Gastroesophageal sphincter (tissue), 4 donors: ENCODE measurements at places on chromosomes 1 and 21.

DNA sequence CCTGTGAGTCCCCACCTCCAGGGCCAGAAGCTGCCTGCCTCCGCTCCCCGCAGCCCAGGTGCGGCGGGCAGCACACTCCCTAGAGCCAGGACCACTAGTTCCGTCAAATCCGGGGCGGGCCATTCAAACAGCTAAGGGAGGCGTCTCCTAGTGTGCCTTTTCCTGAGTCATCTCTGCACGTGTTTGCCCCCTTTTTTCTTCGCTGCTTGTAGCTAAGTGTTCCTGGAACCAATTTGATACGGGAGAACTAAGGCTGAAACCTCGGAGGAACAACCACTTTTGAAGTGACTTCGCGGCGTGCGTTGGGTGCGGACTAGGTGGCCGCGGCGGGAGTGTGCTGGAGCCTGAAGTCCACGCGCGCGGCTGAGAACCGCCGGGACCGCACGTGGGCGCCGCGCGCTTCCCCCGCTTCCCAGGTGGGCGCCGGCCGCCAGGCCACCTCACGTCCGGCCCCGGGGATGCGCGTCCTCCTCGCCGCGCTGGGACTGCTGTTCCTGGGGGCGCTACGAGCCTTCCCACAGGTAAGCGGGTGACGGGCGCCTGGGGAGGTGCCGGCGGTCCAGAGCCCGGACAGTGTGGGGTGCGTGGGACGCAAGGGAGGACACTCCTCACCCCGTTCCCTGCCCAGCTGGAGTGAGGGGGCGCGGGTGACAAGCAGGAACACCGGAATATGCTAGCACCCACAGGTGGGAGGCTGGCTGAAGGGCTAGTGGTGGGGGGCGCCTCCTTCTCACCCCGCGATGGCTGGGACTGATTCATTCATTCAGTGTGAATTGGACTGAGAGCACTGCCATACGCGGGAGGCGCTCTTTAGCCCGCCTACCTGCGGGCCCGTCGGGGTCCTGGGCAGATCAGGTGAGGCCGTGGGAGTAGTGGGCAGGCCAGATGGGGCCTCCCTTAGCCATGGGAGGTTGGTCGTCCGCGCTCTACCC lies at the start of gene TNFRSF8:
Gene TNFRSF8, plus strand, starts transcription at position 163 of the 932 bp plus-strand sequence. Its CDS starts 296 bp downstream, at position 459.
- no peak for ATAC-seq

- ATAC-seq = no peak
Observed at GRCh38 chr1:70856201-70856600, 191.4 kb downstream of the PTGER3 start.

DNA sequence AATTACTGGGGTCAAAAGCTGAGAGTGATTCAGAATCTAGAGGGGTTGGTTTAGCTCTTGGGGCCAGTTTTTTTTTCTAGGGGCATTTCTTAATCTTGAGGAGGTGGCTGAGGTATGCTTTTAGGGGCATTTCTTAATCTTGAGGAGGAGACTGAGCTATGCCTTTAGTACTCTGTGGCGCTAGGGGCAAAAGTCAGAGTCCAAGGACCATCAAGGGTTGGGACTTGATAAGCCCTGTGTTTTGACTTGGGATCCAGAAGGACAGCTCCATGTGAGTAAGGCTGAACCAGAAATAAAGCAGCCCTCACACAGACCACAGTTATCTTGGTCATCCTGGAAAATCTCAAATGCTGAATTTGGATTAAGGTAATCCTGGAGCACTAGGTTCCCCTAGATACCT lies 3.9 kb upstream of the CNIH3 start:
- no peak for ATAC-seq

GRCh38 chr1:31799196-31799894 lies 16.5 kb downstream of the SPOCD1 start:
- no peak for ATAC-seq

DNA sequence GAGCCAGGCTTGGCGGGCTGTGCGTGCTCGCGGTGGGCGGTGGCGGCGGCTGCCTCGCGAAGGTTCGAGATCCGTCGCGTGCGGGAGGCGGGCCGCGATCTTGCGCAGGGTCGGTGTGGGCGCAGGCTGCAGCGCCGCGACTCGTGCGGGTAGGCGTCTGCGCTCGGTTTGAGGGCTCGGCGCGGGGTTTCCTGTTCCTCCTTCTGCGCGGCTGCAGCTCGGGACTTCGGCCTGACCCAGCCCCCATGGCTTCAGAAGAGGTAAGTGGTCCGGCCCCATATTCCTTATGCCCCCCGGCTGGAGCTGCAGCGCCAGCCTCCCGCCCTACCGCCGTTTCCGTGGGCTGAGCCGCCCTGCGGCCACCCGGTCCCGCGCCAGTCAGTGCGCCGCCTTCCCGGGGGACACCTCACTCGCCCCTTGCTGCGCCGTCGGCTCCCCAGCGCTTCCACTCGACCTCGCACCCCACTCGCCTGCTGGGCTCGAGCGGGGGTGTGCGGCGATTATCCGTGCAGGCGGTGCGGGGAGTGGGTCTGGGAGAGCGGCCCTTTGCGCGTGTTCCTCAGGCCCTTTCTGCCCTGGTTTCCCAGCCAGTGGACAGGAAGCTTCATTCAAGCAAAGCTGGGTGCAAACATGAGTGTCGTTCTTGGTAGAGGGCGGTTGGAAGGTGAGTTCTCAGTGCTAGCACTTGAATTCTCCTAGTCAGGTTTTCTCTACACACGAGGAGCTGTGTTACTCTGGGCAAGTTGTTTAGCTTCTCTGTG lies at the start of gene CACYBP:
Gene CACYBP, plus strand, starts transcription at position 12 of the 761 bp plus-strand sequence. Its CDS starts 234 bp downstream, at position 246.
- no peak for ATAC-seq

DNA sequence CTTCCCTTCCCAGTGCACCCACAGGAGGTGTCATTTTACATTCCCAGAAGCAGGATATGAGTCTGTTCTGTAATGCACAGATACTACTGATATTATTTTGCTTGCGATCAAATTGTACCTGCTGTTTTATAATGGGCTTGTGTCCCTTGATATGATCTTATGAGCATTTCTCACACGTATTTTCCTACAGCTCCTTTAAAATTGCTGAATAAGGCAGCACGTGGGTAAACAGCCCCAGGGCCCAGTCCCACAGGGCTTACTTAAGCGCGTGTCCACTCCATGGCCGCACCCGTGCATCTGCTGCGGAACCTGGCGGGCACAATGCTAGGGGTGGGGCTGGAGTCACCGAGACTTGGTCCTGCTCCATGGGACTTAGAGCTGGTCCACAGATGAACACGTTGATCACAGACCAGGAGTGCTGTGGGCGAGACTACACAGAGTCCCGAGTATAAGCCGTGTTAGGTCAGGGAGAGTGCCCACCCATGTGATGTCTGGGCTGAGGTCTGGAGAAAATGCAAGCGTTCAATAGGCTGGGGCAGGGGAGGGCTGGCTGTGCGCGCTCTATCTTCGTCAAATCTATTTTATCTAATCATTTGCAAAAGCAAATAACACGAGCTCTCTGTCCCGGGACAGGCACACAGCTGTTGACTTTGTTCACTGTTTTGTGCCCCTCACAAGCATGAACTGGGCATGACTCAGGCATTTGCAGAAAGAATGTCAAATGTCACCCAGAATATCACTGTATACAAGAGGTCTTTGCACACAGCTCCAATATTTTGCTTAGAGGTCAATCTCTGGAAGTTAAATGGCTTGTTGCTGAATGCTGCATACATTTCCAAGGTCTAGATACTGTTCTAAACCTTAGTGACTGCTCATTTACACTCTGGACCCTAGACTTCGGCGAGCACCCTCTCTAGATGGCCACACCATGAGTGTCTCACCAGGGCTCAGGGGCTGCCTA lies 119.3 kb downstream of the CRYAA start:
- ATAC-seq = no peak

GRCh38 chr21:32978331-32979270 lies 47.1 kb upstream of the OLIG2 start:
- no peak for ATAC-seq

DNA sequence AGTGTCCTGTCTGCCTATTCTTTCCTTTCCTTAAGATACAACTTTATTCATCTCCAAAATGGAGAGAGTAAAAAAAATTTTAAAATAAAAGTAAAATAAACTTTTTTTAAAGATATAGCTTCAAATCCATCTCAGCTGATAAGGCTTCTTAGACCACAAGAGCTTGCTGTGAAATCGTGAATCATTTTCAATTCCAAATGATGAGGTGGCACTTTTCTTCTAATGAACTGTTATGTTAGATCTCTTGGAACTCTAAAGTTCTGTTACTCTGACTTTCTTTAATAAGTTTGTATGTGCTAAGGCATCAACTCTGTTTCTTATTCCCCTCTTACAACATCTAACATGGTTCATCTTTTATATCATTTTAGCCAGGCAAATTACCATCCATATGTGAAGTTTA lies 4.5 kb downstream of the SH3GLB1 start:
- no peak for ATAC-seq

DNA sequence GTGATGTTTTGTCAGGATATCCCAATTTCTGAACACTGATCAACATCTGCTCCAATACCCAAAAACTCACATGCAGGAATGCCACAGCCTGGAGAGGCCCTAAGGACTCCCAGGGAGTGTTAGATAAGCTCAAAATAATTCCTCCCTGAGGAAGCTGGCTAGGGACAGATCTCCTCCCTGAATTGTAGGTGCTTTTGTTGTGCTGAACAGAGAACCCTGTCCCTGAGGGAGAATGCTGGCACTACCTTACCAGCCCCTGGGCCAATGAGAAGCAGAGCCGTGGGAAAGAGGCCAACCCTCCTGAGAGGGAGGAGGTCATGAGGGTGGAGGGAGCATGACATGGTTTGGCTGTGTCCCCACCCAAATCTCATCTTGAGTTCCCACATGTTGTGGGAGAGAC lies 73.6 kb upstream of the PTGFRN start:
- no peak for ATAC-seq

DNA sequence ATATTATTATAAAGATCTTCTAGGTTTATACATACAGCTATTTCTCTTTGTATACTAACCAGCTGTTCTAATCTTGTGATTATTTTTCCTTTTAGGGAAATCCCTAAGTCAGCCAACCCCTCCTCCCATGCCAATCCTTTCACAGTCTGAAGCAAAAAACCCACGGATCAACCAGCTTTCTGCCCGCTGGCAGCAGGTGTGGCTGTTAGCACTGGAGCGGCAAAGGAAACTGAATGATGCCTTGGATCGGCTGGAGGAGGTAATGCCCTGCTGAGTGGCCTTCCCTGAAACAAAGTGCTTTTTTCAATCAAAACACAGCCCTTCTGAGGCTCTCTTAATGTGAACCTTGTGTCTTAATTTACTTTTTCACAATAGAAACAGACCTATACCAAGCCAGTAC lies 32.4 kb upstream of the BMP8A start:
- no peak for ATAC-seq

GRCh38 chr1:210376836-210377372 lies 48.2 kb downstream of the HHAT start:
- ATAC-seq = no peak

DNA sequence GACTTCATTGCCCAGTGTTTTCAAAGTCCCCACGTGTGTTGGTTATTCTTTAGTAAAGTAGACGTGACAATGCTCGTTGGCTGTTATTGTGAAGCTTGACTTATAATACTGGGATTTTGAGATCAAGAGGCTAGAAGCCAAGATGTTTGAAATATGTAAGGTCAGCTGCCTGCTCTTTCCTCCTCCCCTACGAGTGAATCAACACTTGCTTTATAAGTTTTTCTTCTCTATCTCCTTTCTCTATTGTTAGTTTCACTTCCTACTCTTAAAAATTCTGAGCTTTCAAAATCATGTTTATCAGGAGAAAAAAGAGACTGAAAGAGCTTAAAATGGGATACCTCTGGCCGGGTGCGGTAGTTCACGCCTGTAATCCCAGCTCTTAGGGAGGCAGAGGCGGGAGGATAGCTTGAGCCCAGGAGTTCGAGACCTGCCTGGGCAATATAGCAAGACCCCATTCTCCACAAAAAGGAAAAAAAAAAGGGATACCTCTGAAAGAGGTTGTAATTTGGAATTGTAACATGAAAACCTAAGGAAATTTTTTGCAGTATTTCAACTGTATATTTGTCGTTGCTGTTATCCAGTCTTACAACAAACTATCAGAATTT lies 72.0 kb downstream of the EPB41 start:
- ATAC-seq = no peak

DNA sequence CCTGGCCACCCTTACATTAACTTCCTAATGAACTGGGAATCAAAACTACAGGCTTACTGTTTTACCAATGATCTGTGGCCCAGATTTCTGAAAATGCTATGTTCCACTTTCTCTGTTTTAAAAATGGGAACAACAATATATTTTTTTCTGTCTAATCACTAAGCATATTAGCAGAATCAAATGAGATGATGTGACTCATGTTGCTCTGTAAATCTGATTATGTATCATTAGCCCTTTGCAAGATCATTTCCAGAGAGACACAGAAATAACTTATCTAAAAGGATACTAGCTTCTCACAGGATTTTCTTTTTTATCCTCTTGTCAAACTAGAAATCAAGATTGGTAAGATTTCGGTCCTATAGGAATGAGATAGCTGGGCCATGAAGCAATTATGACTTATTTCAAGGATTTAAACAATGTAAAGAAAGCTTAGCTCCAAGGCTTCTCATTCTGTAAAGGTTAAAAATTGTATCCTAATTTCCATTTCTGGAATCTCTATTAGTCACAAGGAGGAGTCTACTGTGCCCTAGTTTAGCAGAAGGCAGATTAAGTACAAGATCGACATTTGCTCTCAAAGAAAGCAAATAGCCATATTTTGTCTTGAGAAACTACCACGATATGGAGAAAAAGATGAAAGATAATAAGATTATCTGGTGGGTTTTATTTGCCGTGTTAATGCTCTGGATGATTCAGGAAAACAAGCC lies 32.4 kb upstream of the CAMSAP2 start:
- ATAC-seq = no peak
